ENCODE measurements at places on chromosomes 13 and 19.

DNA sequence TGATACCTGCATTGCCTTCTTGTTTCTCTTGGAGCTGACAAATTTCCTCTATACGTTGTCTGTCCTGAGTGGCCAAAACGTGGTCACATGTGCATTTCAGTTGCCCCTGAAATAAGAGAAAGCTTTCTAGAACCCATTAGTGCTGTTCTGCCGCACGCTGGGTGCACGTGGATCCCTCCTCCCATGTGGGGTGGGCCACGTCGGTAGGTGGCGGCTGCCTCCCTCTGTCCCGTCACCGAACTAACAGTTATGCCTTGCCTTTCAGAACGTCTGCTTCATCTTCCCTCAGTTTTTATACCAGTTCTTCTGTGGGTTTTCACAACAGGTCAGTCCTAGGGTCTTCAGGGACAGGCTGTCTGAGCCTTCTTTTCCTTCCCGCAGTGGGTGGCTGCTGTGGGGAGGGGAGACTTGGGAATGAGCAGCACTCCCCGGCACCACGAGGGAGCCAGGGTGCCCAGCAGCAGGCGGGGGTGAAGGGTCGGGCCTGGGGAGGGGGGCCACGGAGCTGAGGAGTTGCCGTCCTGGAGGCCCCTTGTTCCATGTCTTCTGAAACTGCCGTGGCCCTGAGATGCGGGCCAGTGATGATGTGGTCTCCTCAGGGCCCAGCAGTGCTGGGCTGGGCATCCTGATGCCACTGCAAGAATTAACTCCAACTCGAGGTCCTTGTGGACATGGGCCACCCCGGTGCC is 109.7 kb upstream of the MCF2L start:
- H3K27me3 ChIP-seq, result no peaks in the 10 kb centered on the region
- no peak overlapping the region for H3K27ac ChIP-seq
- H3K36me3 ChIP-seq, result peaks cover 5% of the 10 kb centered on the region
- H3K4me1 ChIP-seq, result peaks cover 5% of the 10 kb centered on the region

DNA sequence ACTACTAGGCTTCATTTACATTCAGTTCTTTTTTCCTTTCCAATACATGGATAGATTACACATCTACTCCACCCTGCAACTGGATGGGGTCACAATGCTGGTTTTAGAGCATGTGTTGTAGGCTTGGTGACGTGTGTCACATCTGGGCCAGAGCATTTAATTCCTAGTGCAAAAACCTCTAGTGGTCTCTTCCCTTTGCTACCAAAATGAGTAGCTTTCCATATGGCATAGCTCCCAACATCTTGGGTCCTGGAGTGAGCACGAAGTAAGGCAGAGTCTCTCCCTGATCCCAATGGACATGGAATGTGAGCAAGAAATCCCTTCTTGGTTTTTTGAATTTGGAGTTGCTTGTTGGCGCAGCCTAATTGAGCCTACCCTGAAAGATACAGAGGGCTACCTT is 51.7 kb downstream of the TNFSF11 start:
- H3K27ac ChIP-seq, result no peak overlapping the region
- peaks cover 52% of the 10 kb centered on the region for H3K27me3 ChIP-seq
- peaks cover 4% of the 10 kb centered on the region for H3K4me1 ChIP-seq
- no peak for DNase-seq
- no peak overlapping the region for H3K4me3 ChIP-seq

DNA sequence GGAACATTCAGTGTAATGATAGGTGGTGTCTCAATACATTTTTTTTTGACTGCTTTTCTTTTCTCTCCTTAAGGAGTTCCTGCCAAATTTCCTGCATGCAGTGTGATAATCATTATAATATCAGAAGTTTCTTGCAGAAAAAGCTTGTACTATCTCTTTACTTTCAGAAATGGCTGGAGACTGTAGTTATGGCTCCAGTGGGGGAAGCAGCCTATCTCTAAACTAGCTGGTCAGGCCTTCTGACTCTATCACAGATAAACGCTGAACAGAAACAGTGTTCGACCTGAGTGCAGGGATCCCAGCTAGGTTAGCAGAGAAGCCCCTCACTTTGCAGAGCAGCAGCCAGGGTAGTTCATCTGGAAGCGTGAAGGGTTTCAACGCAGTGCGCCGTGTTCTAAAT is 1.9 kb downstream of the CCNE1 start:
- peak overlapping the region; percentile 55 for H3K4me3 ChIP-seq
- H3K4me1 ChIP-seq, result peaks cover 3% of the 10 kb centered on the region
- no peaks in the 10 kb centered on the region for H3K27me3 ChIP-seq
- H3K27ac ChIP-seq, result peak overlapping the region; percentile 11

- H3K36me3 ChIP-seq, result no peaks in the 10 kb centered on the region
- H3K4me1 ChIP-seq, result peaks cover 17% of the 10 kb centered on the region
- no peak overlapping the region for H3K4me3 ChIP-seq
- DNase-seq, result no peak
These were observed 330.4 kb upstream of the NBEA start for GRCh38 chr13:34611671-34612070.

DNA sequence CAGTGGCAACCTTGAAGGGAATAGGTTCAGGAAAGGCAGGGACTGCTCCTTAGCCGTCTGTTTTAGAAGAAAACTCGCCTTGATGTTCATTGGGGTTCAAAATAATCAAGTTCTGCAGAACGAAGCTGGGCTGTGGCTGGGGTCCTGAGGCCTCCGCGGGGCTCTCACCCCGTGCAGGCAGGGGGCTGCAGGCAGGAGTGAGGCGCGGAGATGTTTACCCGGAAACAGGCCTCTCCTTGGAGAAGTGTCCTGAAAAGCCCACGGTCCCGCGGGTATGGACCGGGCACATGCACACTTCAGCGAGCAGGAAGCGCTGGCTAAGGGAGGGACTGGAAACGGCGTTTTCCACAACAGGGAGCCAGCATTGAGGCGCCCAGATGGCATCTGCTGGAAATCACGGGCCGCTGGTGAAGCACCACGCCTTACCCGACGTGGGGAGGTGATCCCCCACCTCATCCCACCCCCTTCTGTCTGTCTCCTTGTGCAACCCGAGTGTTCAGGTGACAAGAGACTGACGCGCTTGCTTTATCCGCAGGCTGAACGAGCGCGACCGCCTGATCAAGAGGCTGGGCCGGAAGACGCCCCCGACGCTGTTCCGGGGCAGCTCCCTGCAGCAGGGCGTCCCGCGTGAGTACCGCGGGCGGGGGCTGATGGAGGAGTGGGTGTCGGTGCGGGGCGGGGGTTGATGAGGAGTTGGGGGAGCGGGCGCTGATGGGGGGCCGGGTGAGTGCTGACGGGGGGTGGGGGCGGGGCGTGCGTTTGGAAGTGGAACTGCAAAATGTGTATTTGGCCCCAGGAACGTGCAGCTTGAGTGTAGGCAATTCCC is 39.6 kb downstream of the SHISA2 start:
- DNase-seq, result no peak
- H3K4me3 ChIP-seq, result no peak overlapping the region
- H3K27me3 ChIP-seq, result no peaks in the 10 kb centered on the region
- H3K4me1 ChIP-seq, result peaks cover 49% of the 10 kb centered on the region
- H3K36me3 ChIP-seq, result no peaks in the 10 kb centered on the region
- H3K27ac ChIP-seq, result no peak overlapping the region

GRCh38 chr13:78589206-78589605 is 14.1 kb downstream of the POU4F1 start:
- no peak overlapping the region for H3K4me3 ChIP-seq
- peaks cover 90% of the 10 kb centered on the region for H3K27me3 ChIP-seq
- DNase-seq, result no peak
- H3K36me3 ChIP-seq, result no peaks in the 10 kb centered on the region
- no peak overlapping the region for H3K27ac ChIP-seq

DNA sequence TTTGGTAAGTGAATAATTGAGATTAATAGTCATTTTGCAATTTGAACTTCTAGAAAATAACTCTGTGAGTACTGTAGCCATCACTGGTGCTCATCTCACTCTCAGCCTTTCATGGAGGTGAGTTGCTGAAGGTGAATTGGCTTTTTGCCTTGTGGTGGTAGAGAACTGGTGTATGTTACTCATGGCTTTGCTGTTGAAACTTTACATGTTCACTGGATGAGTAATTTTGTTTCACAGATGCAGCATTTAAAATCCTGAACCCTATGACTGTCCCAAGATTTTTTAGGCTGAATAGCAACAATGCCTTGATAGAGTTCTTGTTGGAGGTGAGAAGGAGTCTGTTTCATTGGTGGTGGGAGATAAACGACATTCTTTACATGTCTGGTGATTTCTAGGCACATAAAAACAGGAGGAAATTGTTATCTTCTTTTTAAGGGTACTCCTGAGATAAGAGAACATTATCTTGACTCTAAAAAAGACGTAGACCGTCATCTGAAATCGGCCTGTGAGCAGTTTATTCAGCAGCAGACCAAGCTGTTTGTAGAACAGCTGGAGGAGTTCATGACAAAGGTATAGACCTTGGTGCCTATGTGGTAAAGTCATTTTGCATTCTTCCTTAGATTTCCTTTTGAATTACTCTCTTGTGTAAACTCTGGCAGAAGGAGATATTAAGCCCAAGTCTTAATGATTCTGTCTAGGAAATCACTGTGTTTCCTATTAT is 53.9 kb downstream of the COG3 start:
- H3K36me3 ChIP-seq, result peaks cover 43% of the 10 kb centered on the region
- no peak overlapping the region for H3K4me3 ChIP-seq
- peaks cover 29% of the 10 kb centered on the region for H3K4me1 ChIP-seq
- H3K27me3 ChIP-seq, result no peaks in the 10 kb centered on the region
- H3K27ac ChIP-seq, result no peak overlapping the region

DNA sequence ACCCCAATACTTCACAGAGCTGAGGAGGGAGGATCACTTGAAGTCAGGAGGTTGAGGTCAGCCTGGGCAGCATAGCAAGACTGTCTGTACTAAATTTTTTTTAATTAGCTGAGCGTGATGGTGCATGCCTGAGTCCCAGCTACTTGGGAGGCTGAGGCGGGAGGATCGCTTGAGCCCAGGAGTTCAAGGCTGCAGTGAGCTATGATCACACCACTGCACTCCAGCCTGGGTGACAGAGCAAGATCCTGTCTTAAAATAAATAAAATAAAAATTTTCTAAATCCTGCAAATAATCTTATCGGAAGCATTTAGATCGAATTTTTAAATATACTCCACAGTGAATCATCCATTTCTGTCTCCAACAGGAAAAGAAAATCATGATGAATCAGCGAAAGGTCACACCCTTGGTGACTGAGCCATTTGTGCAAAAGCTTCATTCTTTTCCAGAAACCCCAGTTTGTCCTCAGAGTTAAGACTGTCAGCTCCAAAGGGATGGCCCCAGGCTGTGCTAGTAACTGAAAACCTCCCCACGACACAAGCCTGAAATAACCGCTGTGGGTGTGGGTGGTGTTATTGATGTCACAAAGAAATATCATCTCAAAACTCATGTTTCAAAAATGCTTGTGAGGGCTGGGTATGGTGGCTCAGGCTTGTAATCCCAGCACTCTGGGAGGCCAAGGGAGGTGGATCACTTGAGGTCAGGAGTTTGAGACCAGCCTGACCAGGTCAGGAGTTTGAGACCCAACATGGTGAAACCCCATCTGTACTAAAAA is 167.6 kb downstream of the PTPRS start:
- peak overlapping the region; percentile 89 for H3K27ac ChIP-seq
- H3K27me3 ChIP-seq, result no peaks in the 10 kb centered on the region
- peak; percentile 88 for DNase-seq
- H3K36me3 ChIP-seq, result peaks cover 2% of the 10 kb centered on the region
- H3K4me1 ChIP-seq, result peaks cover 23% of the 10 kb centered on the region

- H3K4me3 ChIP-seq, result no peak overlapping the region
- no peaks in the 10 kb centered on the region for H3K36me3 ChIP-seq
- no peaks in the 10 kb centered on the region for H3K4me1 ChIP-seq
These were observed 9.6 kb downstream of the ZSCAN5C start for GRCh38 chr19:56211718-56212117.

DNA sequence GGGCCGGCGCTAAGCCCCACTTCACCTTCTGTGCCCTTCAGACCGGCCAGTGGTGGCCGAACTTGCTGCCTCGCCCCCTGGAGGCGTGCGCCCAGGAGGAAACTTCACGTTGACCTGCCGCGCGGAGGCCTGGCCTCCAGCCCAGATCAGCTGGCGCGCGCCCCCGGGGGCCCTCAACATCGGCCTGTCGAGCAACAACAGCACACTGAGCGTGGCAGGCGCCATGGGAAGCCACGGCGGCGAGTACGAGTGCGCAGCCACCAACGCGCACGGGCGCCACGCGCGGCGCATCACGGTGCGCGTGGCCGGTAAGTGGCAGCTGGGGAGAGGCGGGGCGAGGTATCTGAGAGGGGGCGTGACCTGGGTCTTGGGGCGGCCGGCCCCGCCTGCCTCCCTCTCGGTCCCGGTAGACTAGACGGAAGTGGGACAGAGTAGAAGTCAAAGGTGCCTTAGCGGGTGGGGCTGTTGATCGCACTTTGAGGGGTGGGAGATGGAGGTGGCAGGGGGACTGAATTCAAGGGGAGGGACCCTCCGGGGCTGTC is 5.6 kb downstream of the ICAM5 start:
- H3K27me3 ChIP-seq, result peaks cover 63% of the 10 kb centered on the region
- DNase-seq, result no peak
- no peak overlapping the region for H3K27ac ChIP-seq
- H3K36me3 ChIP-seq, result peaks cover 2% of the 10 kb centered on the region

- peaks cover 73% of the 10 kb centered on the region for H3K36me3 ChIP-seq
- H3K4me3 ChIP-seq, result no peak overlapping the region
- no peaks in the 10 kb centered on the region for H3K27me3 ChIP-seq
- no peak for DNase-seq
These were observed 14.5 kb upstream of the ZNF763 start for GRCh38 chr19:11950312-11950711.

GRCh38 chr19:29383696-29384095 is 142.1 kb upstream of the VSTM2B start:
- H3K27ac ChIP-seq, result no peak overlapping the region
- no peaks in the 10 kb centered on the region for H3K4me1 ChIP-seq
- H3K27me3 ChIP-seq, result no peaks in the 10 kb centered on the region
- no peak overlapping the region for H3K4me3 ChIP-seq

- H3K27me3 ChIP-seq, result no peaks in the 10 kb centered on the region
- peaks cover 4% of the 10 kb centered on the region for H3K4me1 ChIP-seq
- no peak for DNase-seq
- no peak overlapping the region for H3K4me3 ChIP-seq
These were observed 11.3 kb upstream of the LPAR6 start for GRCh38 chr13:48424212-48424611.

DNA sequence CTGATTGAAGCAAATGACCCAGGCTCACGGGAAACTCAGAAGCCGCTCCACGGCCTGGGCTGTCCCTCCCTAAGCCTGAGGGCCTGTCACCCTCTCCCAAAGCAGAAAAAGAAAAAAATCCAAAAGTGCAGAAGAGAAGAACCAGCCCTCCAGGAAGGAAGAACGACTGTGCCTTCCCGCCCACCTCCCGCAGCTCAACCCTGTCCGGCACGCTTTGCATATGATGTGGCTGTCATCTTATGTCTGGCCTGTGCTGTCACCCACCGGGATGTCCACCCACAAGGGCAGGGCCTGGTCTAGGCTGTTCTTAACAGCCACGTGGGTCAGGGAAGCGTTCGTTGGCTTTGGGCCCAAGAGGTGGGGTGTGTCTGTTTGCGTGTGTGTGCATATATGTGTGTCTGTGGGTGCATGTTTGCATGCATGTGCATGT is 13.7 kb downstream of the ZBTB7A start:
- DNase-seq, result no peak
- peak overlapping the region; percentile 39 for H3K4me3 ChIP-seq
- H3K36me3 ChIP-seq, result peaks cover 25% of the 10 kb centered on the region

DNA sequence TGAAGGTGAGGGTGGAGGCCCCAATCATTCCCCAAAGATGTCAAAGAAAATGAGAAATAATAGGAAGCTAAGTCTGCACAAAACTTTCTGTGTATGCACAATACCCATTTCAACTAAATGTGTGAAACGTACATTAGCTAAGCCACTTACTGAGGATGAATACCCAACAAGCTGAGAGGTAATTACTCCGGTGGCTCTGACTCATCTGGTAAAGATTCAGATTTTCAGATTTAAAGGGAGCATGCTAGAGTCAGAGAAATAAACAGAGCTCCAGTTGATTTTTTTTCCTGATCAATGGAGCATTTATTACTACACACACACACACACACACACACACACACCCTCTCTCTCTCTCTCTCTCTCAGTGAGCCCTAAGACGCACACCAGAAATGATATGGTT is 194.8 kb upstream of the ARGLU1 start:
- no peak overlapping the region for H3K27ac ChIP-seq
- no peak for DNase-seq
- H3K27me3 ChIP-seq, result no peaks in the 10 kb centered on the region
- no peaks in the 10 kb centered on the region for H3K36me3 ChIP-seq
